NCI-H2107 (cell line): ENCODE measurements at places on chromosomes 12 and 14.
A peak's percentile ranks its signal among the peaks of the same experiment; 100 is the strongest.

DNA sequence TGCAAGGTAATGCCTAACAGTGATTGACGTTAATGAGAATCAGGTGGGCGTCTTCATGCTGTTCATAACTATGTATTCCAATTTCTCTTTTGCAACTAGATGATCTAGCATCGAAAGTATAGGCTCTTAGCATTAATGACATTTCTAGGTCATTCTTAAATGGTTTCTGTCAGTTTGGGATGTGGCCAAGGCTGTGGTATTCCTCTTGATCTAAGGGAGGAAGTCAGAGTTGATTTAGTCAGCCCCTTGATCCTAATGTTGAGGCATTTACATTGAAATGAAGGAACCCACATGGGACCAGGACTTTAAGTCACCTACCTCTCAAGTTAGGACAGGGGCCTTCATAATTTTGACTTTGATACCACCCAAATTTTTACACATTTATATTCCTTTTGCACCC is 448.1 kb downstream of the NPAS3 start:
- DNase-seq, result no peak

GRCh38 chr14:44383636-44384035 is 123.4 kb downstream of the FSCB start:
- no peak for DNase-seq

- no peak for DNase-seq
Observed at GRCh38 chr14:64518229-64518628, 13.7 kb downstream of the ZBTB1 start.

DNA sequence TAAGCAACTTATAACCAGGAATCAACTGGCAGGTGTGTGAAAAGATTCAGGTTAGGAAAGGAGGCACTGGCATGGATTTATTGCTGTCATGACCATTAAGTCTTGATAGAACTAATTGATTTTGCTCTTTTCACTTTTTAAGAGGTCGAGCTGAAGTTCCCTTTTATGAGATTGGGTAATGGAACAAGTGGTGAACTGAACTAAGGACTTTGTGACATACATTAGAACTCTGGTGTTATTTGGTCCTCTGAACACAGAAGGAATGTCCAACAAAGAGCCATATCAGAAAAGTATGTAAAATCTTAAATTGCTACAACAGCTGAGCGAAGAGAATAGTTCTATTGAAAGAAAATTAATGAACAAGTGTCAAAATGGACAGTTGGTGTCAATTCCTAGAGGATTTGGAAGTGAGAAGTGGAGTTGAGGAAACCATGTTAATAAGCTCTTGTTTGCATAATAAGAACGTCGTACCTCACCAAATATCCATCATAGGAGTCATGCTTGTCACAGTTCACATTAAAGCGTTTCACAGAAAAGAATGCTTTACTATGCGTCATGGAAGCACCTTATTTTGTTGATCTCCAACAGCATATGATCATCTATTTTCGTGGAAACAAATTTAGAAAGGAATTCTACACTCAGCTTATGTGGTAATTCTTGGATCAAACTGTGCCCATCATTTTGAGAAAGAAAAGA is 8.4 kb upstream of the MYF6 start:
- DNase-seq, result no peak

DNA sequence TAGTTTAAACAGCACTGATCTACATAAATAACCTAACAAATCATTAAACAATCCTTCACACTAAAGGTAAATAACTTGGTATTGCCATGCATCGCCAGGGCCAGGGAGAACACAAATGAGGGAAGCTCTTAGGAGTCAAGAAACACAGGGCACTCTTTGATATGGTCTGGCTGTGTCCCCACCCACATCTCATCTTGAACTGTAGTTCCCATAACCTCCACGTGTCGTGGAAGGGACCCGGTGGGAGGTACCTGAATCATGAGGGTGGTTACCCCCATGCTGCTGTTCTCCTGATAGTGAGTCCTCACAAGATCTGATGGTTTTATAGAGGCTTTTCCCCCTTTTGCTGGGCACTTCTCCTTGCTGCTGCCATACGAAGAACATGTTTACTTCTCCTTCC is 17.3 kb downstream of the TMEM132D start:
- no peak for DNase-seq

DNA sequence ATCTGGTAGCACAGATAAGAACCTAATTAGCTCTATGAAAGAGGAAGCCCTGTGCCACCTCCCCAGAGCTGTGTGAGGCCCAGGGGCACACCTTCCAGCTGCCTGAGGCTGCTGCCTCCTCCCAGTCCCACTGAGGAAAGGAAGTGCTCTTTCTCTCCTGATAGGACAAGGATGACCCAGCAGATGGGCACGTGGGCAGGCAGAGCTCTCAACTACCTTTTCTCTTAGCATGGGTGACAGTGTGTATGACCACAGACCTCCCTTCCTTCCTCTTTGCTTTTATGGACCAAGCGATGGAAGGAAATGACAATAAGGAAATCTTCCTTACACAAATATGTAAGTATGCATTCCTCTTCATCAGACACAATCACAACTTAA is 127.6 kb upstream of the AMIGO2 start:
- no peak for DNase-seq

DNA sequence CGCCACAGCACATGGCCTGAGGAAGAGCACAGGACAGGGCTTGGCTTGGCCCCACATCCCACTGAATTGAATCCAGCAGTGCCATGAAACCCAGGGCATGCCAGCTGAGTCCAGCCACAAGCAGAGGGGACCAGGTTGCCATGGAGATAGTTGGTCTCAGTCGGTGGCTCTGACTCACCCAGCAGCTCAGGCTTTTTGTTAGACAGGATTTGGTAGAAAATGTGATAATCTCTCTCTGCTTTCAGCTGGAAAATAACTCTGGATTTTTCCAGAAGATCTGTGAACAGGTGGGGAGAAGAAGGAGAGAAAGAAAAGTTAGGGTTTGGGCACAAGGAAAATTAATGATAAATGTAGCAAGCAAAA is 4.8 kb downstream of the MYH7 start:
- DNase-seq, result peak; percentile 29

- no peak for DNase-seq
Observed at GRCh38 chr12:123011701-123012100, 31.2 kb downstream of the ARL6IP4 start.

DNA sequence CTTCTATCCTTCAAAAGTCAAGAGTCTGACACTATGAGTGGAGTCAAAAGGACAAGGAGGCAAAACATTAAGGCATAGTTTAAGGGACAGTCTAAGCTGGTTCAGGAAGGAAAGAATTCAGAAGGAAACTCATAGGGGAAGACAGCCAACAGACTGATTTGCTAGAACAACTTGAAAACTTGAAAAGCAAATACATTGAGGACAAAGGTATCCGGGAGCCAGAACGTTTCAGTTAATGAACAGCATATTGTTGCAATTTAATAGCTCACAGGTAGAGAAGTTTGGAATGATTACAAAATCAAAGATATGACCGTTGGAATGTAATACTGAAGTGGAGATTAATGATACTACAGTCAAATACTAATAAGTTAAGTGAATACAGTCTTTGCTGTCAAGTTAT is 312.8 kb upstream of the RPL10L start:
- DNase-seq, result no peak

DNA sequence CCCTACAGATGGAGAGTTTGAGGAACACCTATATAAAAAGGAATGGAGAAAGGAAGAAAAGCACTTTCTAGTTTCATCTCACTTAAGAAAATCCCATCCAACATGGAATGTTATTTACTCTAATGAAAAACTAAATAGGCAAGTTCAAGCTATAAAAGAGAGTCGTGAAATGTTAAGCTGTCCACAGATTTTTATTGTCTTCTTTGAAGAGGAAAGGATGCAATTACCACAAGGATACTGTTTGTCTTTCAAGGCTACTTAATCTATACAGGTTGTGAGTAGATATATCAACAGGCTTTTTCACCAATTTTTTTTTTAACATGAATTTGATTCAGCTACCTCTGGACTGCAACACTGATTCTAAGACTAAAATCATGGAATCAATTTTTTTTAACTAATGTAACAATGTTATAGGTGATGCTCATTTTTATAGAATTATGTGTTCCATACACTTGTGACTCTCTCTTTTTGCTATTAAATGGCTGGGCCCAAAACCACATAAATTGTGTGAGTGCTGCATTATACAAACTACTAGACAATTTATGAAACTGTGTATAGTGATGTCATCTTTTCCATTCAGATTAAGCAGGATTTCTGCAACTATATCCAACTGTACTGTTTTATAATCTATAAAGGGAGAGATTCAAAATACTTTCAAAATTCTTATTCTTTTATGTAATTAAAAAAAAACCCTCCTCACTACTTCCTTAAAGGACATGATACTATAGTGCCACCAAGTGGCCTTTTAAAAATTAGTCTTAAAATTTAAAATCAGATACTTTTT is 26.8 kb upstream of the BMAL2 start:
- DNase-seq, result no peak

- no peak for DNase-seq
Observed at GRCh38 chr12:99138393-99138792, 493.3 kb downstream of the APAF1 start.

GRCh38 chr12:19234171-19234704 is 104.7 kb downstream of the PLEKHA5 start:
- DNase-seq, result no peak

DNA sequence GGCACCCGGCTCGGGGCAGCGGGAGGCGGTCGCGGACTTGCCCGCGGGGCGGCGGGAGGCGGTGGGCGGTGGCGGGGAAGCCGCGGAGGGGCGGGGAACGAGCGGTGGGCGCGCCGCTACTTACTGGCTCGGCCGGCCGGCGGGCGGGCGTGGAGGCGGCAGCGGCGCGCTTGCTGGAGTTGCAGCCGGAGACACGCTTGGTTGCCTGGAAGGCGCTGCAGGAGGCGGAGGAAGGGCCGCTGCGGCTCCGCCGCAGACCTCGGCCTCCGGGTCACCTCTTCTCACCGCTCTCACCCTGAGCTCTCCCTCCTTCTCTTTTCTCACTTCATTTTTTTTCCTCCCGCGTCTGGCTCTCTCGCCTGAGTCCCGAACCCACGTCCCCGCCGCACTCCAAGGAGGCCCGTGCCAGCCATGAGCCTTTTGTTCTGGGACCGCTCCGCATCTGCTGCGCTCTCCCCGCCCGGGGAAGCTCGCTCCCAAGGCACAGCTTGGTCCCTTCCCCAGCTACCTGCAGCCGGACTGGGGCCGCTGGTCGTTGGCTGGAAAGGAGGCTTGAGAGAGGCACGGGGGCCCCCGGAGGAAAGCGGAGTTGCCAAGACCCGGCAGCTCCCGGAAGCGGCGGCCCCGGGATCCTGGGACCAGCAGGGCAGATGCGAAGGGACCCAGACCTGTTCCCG is 592 bp upstream of the KCNK10 start:
- no peak for DNase-seq

DNA sequence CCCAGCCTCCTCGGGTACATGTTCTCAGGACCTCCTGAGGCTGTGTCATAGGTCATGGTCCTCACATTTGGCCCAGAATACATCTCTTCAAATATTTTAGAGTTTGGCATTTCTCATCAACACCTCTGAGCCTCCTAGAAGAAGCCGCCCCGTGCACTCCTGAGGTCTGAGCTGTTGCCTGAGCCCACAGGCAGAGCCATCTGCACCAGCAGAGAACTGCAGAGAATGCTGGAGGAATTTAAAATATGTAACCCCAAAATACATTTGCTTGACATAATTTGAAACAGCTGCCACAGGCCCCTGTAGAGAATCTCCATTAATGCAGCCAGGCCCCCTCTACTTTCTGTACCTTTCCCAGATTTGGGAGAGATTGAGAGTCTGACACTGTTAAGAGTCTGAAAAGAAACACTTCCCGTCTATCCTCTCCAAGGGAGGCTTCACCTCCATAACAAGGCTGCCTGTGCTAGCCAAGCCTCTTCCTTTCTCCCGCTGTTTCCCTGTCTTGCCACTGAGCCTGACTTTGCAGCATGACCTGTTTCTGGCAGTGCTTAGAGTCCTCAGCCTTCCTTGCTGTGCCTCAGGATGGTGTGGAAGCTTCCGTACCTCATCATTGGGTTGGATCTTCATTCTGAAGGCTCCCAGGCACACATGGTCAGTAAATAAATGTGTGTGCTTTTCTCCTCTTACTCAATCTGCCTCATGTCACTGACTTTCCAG is 95.4 kb upstream of the SFSWAP start:
- DNase-seq, result no peak

GRCh38 chr12:125981610-125982253 is 916.5 kb downstream of the AACS start:
- no peak for DNase-seq

- no peak for DNase-seq
Observed at GRCh38 chr12:93524386-93525133, 47.9 kb upstream of the SOCS2 start.

DNA sequence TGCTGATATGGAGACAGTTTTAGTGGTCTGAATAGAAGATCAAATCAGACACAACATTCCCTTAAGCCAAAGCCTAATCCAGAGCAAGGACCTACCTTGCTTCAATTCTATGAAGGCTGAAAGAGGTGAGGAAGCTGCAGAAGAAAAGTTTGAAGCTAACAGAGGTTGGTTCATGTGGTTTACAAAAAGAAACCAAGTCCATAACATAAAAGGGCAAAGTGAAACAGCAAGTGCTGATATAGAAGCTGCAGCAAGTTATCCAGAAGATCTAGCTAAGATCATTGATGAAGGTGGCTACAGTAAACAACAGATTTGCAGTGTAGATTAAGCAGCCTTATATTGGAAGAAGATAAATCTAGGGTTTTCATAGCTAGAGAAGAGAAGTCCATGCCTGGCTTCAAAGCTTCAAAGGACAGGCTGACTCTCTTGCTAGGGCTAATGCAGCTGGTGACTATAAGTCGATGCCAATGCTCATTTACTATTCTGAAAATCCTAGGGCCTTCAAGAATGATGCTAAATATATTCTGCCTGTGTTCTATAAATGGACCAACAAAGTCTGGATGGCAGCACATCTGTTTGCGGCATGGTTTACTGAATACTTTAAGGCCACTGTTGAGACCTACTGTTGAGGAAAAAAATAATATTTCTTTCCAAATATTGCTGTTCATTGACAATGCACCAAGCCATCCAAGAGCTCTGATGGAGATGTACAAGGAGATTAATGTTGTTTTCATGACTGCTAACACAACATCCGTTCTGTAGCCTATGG is 361.0 kb downstream of the DPF3 start:
- no peak for DNase-seq

DNA sequence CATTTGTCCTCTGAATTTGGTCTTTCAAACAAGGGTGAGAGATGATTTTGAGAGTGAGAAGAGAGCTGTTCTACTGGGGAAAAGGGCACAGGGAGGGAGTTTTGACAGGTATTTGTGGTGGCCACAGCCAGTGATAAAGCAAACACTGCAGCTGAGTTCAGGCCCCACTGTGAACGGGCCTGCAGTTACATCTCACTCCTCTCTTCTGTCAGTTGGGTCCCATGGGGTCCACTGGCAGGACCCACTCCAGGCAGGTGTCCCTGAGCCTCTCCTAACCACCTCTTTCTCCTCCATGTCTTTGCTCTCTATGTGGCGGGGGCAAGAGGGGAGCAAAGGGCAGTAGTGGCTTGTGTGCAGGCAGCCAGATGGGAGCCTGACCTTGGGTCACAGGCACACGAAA is 294.8 kb downstream of the APAF1 start:
- no peak for DNase-seq

DNA sequence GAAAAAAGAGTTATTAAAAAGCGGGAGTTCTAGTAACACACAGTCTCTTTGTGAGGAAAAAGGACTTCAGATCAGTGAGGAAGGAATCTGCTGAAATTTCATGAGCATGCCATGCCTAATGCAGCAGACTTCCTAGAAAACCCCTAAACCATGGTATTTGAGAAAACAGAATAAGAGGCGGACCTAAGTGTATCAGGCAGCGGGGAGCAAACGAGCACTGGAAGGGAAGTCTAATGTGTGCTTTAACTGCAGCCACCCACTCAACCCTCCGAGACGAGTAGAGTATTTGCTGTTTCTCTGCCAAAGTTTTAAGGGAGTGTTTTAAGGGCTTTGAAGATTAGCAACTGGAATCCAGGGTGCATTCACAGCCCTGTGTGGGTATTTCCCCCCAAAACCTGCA is 36.5 kb downstream of the ACADS start:
- no peak for DNase-seq
